Gastrocnemius medialis (tissue), 4 donors: ENCODE measurements at places on chromosomes 5 and 9.

- H3K27me3 ChIP-seq: peaks cover 16% of the 10 kb centered on the region
- no peak overlapping the region for H3K27ac ChIP-seq
- H3K4me1 ChIP-seq: peaks cover 12% of the 10 kb centered on the region
Observed at GRCh38 chr5:64691291-64691690, 988 bp downstream of the SHISAL2B start.

GRCh38 chr9:34957492-34958410 lies at the start of gene PHF24:
TSS of gene PHF24 (plus strand) at chr9:34958285. CDS start at chr9:34971299, 13,014 bp downstream.
- no peak for DNase-seq
- peaks cover 26% of the 10 kb centered on the region for H3K27me3 ChIP-seq
- no peak within 1 kb of the TSS for H3K27ac ChIP-seq
- H3K36me3 ChIP-seq: no peaks in the 10 kb centered on the region
- H3K4me1 ChIP-seq: no peaks in the 10 kb centered on the region
- H3K4me3 ChIP-seq: peak within 1 kb of the TSS; percentile 17

DNA sequence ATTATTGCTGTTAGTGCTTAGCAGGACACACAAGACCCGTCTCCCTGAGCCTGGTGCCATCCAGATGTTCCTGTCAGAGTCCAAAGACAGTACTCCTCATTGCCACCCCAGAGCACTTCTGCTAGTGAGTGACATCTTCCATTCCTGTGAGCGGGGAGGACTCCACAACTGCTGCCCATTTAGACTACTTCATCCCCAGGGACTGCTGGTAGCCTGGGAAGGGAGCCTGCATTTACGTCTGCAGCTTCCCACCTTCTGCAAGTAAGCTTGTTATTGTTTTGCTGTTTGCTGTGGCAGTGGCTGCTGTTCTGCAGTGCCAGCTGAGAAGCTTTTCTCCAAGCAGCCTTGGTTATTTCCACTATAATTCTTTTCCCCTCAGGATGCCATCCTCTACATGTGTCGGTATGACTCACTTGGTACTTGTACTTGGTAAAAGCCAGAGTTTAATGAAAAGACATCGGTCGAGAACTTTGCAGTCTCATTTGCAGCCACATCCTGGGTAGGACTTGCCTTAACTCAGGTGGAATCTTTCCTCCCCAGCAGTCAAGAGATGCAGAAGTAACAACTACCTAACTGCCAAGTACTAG lies 10.6 kb upstream of the MAP1B start:
- H3K36me3 ChIP-seq: no peaks in the 10 kb centered on the region
- H3K4me3 ChIP-seq: no peak overlapping the region
- DNase-seq: no peak
- no peaks in the 10 kb centered on the region for H3K27me3 ChIP-seq
- H3K4me1 ChIP-seq: no peaks in the 10 kb centered on the region

GRCh38 chr9:110712955-110713354 lies 44.4 kb downstream of the MUSK start:
- H3K4me1 ChIP-seq: no peaks in the 10 kb centered on the region
- no peaks in the 10 kb centered on the region for H3K36me3 ChIP-seq
- H3K27me3 ChIP-seq: no peaks in the 10 kb centered on the region
- no peak overlapping the region for H3K27ac ChIP-seq

GRCh38 chr9:26882154-26882553 lies 10.4 kb downstream of the CAAP1 start:
- peaks cover 27% of the 10 kb centered on the region for H3K36me3 ChIP-seq
- H3K27me3 ChIP-seq: no peaks in the 10 kb centered on the region
- no peak for DNase-seq
- no peaks in the 10 kb centered on the region for H3K4me1 ChIP-seq
- H3K4me3 ChIP-seq: no peak overlapping the region

DNA sequence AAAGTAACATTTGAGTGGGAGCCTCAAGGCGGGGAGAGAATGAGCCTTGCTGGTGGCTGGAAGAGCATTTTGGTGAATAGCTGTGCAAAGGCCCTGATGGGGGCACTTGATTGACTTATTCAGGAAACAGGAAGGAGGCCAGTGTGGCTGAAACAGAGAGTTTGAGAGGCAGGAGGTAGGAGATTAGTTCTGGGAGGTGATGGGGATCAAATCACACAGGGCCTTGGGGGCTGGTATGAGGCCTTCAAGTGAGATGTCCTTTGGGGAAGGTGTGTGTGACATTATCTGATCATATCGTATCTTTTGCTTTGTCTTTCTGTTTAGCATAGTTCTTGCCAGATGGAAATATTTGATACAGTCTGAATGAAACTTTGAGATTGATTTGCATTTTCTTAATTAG lies 172.3 kb downstream of the TENT4A start:
- H3K4me1 ChIP-seq: no peaks in the 10 kb centered on the region
- no peak overlapping the region for H3K27ac ChIP-seq
- H3K27me3 ChIP-seq: no peaks in the 10 kb centered on the region
- DNase-seq: no peak

GRCh38 chr5:55633574-55634208 lies 78.4 kb downstream of the SLC38A9 start:
- H3K36me3 ChIP-seq: no peaks in the 10 kb centered on the region
- H3K27me3 ChIP-seq: no peaks in the 10 kb centered on the region
- H3K4me3 ChIP-seq: peak overlapping the region; percentile 14
- DNase-seq: peak; percentile 70
- peak overlapping the region; percentile 80 for H3K27ac ChIP-seq

DNA sequence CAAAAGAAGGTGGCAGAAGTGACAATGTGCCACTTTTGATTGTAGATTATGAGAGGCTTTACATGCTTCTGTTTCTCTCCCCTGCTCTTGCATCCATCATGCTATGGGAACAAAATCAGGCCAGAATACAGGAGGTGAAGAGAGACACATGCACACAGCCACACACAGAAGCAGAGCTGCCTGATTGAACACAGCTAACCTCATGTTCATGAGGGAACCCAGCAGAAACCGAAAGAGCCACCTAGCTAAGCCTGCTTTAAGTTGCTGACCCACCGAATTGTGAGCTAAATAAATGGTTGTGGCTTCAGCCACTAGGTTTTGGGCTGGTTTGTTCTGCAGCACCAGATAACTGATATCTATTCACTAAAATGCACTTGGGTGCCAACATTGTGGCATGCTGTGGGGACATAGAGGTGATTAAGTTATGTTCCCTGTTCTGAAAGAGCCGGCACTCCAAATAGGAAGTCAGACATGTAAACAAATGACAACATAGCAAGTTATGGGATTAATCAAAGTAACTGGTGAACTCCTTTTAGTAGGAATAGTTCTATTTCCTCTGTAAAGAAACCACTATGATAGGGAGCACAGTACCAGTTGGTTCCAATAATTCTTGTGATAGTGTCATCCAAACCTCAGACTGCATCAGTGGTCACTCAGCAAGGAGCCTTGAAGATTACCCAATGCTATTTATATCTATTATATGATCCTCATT lies 93.6 kb upstream of the TNC start:
- no peaks in the 10 kb centered on the region for H3K27me3 ChIP-seq
- DNase-seq: no peak
- peaks cover 5% of the 10 kb centered on the region for H3K4me1 ChIP-seq
- H3K36me3 ChIP-seq: no peaks in the 10 kb centered on the region
- H3K27ac ChIP-seq: peak overlapping the region; percentile 45

- H3K4me1 ChIP-seq: no peaks in the 10 kb centered on the region
- no peak overlapping the region for H3K4me3 ChIP-seq
- H3K27me3 ChIP-seq: no peaks in the 10 kb centered on the region
- no peak overlapping the region for H3K27ac ChIP-seq
- no peaks in the 10 kb centered on the region for H3K36me3 ChIP-seq
- DNase-seq: no peak
Observed at GRCh38 chr5:2286250-2286649, 403.5 kb upstream of the IRX4 start.

- no peak for DNase-seq
- no peaks in the 10 kb centered on the region for H3K36me3 ChIP-seq
Observed at GRCh38 chr5:127213231-127213630, 77.4 kb upstream of the MEGF10 start.

- DNase-seq: no peak
- H3K4me1 ChIP-seq: peaks cover 37% of the 10 kb centered on the region
- H3K36me3 ChIP-seq: no peaks in the 10 kb centered on the region
- peaks cover 99% of the 10 kb centered on the region for H3K27me3 ChIP-seq
- H3K4me3 ChIP-seq: peak overlapping the region; percentile 48
Observed at GRCh38 chr9:77014597-77015263, 4.7 kb upstream of the FOXB2 start.

GRCh38 chr9:98121058-98121457 lies 2.0 kb upstream of the TRIM14 start:
- no peak overlapping the region for H3K27ac ChIP-seq
- DNase-seq: no peak
- no peaks in the 10 kb centered on the region for H3K4me1 ChIP-seq
- H3K4me3 ChIP-seq: no peak overlapping the region

DNA sequence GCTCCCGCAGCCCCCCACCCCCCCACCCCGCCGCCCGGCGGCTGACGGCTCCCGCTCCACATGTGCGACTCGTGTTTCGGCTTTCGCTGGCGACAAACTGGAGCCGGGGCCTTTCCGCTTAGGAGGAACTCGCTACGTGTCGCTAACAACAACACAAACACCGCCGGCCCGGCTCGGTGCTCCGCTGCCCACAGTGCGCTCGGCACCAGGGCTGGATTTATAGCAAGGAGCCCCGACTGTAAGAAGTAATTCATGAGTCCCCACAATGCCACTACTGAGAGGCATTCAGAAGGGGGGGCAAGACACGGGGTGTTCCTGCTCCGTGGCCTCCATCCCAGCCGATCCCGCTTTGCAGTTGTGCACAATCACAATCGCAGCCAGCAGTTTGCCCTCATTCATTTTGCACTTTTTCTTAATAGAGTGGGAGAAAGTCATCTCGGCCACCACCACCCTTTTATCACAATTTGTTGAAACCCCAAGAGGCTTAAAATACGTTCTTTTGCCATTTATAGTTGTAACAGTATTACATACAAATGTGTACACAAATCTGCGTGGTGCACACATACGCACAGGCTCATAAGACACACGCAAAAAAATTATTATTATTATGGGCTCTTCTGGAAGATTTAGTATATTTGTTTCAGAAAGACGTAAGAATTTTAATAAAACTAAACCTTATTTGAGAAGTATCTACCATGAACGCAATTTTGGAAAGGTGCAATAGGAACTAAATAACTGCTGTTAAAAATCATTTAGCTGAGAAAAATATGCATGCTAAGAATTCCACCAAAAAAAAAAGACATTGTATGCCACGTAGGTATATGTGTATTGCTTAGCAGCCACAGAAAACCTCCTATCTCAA lies 48.1 kb downstream of the EBF1 start:
- DNase-seq: peak; percentile 19
- H3K4me1 ChIP-seq: peaks cover 8% of the 10 kb centered on the region
- no peaks in the 10 kb centered on the region for H3K36me3 ChIP-seq
- peak overlapping the region; percentile 73 for H3K27ac ChIP-seq
- peaks cover 8% of the 10 kb centered on the region for H3K27me3 ChIP-seq
- peak overlapping the region; percentile 50 for H3K4me3 ChIP-seq

DNA sequence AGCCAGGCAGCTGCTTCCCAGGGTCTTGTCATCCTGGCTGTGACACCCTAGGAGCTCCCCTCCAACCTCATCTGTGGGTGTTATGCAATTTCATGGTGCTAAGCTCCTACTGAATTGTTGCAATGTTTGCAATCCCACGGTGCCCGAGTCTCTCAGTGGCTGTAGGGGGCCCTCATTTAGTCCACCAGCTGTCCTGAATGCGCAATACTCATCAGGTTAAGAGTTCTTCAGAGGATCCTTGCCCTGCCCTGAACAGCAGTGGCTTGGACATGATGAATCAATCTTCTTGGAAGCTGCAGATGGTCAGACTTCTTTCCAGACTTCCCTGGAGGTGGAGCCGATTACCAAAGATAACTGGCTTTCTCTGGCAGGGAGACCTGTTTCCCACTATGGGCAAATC lies 584.1 kb downstream of the CCDC171 start:
- no peaks in the 10 kb centered on the region for H3K27me3 ChIP-seq
- H3K36me3 ChIP-seq: no peaks in the 10 kb centered on the region
- no peaks in the 10 kb centered on the region for H3K4me1 ChIP-seq
- H3K4me3 ChIP-seq: no peak overlapping the region
- no peak overlapping the region for H3K27ac ChIP-seq
- peak; percentile 78 for DNase-seq

- H3K4me1 ChIP-seq: no peaks in the 10 kb centered on the region
- H3K36me3 ChIP-seq: no peaks in the 10 kb centered on the region
- no peak overlapping the region for H3K4me3 ChIP-seq
- no peak for DNase-seq
- no peak overlapping the region for H3K27ac ChIP-seq
Observed at GRCh38 chr5:54178207-54178606, 132.2 kb downstream of the ARL15 start.

DNA sequence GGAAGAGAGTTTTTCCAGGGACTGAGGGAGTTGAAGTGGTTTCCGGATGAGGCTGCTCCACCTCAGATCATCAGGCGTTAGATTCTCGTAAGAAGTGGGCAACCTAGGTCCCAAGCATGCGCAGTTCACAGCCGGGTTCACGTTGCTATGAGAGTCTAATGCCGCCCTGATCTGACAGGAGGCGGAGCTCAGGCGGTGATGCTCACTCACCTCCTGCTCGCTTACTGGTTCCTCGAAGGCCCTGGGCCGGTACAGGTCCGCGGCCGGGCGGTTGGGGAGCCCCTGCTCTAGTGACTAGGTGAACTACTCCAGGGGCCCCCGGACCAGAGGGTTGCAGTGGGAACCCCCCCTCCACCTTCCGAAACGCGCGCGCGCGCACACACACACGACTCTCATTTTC lies 997 bp upstream of the RNF130 start:
- H3K27me3 ChIP-seq: no peaks in the 10 kb centered on the region
- peaks cover 9% of the 10 kb centered on the region for H3K4me1 ChIP-seq
- no peak overlapping the region for H3K4me3 ChIP-seq
- peak overlapping the region; percentile 98 for H3K27ac ChIP-seq
- no peak for DNase-seq
- H3K36me3 ChIP-seq: no peaks in the 10 kb centered on the region

DNA sequence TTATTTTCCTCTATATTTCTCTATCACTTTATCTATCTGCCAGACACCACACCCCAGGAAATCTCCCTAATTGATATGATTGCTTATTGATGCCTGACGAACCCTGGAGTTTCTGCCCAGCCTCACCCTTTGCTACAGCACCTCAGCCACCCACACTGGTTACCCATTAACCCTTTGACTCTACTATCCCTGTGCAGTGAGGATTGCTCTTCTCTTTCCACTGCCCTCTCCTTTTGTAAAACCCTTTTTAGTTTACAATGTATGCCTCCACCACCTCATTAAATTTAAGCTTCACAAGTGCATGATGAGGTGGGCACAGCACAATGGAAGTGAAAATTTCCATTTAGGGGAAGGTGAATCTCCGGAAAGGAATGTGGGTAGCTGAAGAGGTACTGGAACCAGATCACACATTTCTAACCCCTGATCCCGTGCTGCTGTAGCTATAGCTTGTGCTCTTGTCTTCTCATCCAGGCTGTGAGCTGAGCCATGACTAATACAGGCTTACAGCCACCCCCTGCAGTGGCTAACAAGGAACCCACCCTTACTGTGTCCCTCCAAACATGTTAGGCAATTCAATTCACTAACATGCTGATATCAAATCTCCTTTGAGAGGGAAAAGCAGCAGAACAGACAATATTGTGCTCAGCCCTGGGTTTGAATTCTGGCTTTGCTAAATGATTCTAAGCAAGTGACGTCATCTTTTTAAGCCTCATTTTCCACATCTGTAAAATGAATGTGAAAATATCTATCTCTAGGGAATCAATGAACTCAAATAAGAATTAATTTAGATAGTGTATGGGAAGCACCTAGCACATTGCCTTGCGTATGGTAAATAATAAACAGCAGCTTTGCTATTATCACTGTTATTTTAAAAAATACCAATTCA lies 186.9 kb upstream of the TRIM32 start:
- no peaks in the 10 kb centered on the region for H3K27me3 ChIP-seq
- no peak for DNase-seq
- no peak overlapping the region for H3K27ac ChIP-seq

GRCh38 chr5:109685916-109686315 lies 3.8 kb upstream of the MAN2A1 start:
- peaks cover 8% of the 10 kb centered on the region for H3K4me1 ChIP-seq
- H3K36me3 ChIP-seq: no peaks in the 10 kb centered on the region
- H3K27ac ChIP-seq: no peak overlapping the region
